ENCODE measurements at places on chromosomes 5 and 9.

DNA sequence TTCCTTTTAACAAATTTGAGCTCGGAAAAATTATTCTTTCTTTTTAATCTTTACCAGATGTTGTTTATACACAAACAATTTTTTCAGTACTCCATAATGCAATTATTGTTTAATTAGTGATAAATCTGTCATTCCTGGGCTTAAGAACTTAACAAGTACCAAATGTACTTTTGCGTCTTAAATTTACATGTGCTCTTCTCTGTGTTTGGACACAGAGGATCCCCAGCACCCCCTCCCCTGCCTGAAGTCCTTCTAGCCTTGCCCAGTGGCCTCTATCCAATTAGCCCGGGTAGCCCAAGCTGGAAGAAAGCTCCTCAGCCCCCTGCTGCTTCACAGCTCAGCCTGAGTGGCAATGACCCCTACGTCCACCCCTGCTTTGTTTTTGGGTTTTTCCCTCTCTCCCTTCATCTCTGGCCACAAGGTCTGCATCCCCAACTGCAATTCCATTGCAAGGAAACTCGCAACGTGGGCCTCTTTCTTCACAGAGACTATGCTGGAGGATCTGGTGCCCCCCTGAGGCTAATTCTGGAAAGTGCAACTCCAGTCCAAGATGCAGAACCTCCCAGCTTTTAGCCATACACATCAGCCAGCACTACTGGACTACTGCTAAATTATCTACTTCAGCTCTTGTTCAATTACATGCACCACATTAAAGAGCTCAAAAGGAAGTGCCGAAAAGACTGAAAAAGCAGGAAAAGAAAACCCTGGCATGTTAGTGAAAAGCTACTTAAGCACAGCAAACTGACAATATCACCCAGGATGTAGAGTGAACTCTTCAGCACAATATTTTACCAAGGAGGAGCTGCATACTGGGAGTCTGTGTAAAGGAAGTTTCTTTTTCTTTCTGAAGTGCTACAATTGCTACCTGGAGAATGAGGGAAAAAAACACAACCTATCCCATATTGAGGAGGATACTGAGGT is 186.2 kb downstream of the FANCC start:
- peak; percentile 7 for DNase-seq

- no peak for DNase-seq
These were observed 135.6 kb downstream of the ICE1 start for GRCh38 chr5:5558102-5558501.

DNA sequence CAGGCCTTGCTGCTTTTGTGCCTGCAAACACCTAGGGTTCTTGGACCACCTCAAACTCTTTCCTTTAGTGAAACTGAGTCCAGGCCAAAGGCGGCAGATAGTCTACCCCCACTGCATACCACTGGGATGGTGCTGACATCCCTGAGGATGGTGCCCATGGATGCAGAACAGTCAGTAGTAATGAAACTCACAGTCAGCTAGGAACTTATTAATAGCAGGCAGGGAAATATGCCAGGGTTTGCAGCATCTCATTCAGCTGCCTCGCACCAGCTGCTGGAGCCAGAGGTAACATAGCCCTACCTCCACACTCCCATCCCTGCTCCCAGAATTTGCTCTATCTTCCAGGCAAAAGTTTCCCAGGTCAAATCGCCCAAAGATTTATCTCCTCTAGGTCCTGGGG is 189.1 kb downstream of the SREK1 start:
- DNase-seq: no peak

DNA sequence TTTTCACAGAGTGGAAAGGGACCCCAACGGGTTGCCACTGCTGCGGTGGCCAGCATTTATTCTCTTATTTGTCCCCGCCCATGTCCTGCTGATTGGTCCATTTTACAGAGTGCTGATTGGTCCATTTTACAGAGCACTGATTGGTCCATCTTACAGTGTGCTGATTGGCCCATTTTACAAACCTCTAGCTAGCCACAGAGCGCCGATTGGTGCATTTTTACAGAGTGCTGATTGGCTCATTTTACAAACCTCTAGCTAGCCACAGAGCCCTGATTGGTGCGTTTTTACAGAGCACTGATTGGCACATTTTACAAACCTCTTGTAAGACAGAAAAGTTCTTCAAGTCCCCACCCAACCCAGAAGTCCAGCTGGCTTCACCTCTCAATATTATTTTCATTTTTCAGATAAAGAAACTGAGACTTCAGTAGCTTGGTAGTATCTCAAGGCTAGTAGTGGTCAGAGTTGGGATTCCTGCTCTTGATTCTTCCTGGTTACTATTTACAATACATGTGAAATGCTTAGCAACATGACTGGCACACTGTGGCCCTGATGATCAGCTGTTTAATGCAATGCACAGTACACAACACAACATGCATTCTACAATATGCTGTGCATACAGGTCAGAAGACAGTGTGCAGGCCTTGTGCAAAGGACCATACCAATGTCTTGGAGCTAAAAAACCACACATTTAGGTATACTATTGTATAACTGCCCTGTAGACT is 63.6 kb upstream of the BOD1 start:
- no peak for DNase-seq

- no peak for DNase-seq
These were observed 8.5 kb downstream of the GAS1 start for GRCh38 chr9:86938780-86939179.

DNA sequence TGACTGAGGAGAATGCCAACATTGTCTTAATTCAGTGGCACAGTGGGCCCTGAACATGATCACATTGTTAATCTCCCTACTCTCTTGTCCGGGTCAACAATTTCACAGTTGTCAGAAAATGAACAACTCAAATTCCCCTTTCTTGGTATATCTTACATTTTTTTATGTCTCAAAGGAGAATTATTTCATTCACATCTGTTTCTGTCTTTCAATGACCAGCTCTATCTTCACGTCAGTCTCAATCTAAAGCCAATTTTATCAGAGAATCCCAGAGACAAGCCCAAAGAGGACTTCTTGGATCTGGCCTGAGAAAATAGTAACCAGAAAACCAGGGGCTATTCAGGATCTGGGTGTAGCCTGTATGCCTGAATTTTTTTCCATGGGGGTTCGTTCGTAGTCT is 477.5 kb downstream of the PDE4D start:
- no peak for DNase-seq

DNA sequence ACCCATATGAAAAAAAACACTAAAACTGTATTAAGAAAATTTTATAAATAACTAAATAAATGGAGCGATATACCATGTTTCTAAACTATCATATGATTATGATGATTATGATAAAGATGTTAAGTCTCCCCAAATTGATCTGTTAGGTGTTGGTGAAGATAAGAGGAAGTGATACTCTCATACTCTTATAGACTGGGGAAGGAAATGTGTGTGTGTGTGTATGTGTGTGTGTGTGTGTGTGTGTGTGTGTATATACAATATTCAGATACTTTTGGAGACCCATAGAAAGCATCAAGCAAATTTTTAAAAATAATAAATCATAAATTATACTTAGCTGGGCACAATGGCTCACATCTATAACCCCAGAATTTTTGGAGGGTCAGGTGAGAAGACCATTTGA is 62.9 kb downstream of the TMEM232 start:
- no peak for DNase-seq

- no peak for DNase-seq
These were observed 5.3 kb downstream of the TXNDC15 start for GRCh38 chr5:134879456-134879855.

- no peak for DNase-seq
These were observed 28.7 kb downstream of the PTTG1 start for GRCh38 chr5:160450164-160450932.

- no peak for DNase-seq
These were observed 24.9 kb upstream of the IRX4 start for GRCh38 chr5:1907616-1908015.

DNA sequence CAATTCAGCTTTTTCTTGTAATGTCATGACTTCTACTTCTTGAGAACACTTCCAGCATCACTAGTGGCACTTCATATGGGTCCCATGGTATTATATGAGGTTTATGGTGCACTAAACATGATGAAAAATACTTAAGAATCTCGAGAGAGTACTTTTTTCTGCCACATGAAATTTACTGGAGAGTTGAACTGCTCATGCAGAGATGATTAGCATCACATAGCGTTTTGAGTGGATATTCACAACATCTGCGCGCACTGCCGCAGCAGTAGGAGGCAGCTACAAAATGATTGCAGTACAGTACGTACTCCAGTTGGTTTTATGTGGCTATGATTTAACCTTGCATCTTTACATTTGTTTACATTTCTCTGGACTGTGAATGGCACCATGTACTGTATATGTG is 14.7 kb downstream of the RAD1 start:
- no peak for DNase-seq

GRCh38 chr5:168964182-168964581 is 336.8 kb downstream of the SLIT3 start:
- no peak for DNase-seq

DNA sequence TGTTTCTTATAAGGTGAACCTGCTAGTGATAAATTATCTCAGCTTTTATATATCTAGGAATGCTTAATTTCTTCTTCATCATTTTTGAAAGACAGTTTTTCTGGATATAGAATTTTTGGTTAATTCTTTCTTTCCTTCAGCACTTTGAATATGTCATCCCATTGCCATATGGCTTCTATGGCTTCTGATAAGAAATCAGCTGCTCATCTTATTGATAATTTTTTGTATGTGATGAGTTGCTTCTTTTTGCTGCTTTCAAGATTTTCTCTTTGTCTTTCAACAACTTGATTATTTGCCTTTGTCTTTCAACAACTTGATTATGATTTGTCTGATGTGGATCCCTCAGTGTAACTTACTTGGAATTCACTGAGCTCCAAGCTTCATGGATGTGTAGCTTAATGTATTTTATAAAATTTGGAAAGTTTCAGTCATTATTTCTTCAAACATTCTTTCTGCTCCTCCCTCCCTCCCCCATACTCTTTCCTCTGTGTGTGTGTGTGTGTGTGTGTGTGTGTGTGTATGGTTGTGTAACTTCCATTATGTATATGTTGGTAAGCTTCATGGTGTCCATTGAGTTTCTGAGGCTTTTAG is 243.9 kb downstream of the TLE1 start:
- no peak for DNase-seq

- no peak for DNase-seq
These were observed 245.8 kb upstream of the PCSK5 start for GRCh38 chr9:75644649-75645048.
